ENCODE measurements at places on chromosomes 7 and 10.

GRCh38 chr7:44891791-44892190 lies 6.5 kb upstream of the PURB start:
- DNase-seq, result no peak

DNA sequence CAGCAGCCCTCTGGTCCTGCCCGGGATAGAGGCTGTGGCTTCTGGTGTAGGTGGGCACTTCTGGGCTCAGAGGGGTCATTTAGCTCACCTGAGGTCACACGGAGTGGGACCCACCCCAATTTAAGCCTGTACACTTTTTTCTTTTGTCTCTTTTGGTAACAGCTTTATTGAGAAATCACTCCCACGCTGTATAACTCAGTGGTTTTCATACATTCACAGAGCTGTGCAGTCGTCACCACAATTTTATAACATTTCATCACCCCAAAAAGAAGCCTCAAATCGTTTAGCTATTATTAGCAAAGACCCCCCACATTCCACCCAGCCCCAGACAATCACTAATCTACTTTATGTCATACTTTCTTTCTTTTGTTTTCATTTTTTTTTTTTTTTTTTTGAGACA lies 62.3 kb downstream of the LHPP start:
- no peak for DNase-seq

DNA sequence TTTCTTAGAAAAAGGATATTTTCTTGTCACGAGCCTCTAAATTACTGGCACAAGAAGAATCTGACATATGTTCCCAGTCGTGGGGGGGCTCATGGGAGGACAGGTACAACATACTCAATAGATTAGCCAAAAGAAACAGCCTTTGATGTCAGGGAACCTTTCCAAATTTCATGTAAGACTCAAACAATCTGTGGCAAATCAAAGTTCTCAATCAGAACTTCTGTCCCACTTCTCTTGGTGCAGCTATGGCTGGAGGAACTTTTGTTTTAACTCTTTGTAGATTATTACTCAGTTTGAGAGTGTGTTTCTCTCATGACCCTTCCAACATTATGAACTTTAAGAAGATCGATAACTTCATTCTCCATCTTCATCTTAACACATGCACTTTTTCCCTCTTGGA lies 114.3 kb upstream of the ARID5B start:
- no peak for DNase-seq

DNA sequence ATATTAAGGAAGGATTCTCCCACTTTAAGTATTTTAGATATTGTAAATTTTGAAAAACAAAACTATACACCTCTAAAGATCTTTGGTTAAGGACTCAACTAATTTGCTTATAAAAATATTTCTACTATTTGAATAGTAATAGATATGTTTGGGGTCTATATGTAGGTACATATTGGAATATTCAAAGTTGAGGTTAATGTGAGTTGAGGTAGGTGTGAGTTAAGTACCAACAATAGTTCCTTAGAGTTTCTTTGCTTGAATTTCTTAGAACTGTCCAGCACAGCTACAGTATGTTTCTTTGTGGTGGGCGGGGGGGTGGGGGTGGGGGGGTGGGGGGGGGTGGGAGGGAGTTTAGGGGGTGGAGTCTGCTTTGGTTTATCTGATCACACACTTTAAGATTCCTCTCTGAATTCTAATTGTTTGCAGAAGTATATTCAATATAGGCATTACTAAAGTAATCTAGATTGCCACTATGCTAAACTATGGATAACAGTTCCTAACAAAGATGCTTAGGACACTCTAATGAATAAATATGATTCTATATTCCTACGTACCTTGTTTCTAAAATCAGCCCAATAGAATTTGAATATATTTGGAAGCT lies 2.1 kb downstream of the GRM3 start:
- DNase-seq, result no peak
